ENCODE measurements at places on chromosomes 6 and 20.

DNA sequence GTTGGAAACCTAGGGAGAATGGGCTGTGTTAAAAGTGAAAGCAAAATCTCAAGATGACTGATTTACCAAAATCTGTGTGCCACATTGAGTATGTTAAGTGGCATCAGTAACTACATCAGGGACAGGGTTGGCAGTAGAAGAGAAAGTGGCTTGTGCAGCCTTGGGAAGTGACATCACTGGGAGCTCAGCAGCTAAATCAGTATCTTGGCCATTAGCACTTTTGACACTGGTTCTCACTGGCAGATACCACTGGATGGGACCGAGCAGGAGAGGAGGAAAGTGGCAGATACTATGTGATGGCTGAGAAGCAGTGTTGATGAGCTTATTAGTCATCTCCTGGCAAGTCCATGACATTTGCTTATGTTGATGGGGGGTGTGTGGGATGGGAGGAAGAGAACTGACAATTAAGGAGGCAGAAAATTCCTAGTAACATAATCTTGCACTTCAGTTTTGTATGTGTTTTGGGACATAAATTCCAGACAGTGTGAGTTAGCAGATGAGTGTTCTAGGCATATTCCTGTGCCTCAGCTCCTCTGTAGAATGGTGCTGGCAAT is 322.2 kb downstream of the SOX4 start:
- no peak for DNase-seq

DNA sequence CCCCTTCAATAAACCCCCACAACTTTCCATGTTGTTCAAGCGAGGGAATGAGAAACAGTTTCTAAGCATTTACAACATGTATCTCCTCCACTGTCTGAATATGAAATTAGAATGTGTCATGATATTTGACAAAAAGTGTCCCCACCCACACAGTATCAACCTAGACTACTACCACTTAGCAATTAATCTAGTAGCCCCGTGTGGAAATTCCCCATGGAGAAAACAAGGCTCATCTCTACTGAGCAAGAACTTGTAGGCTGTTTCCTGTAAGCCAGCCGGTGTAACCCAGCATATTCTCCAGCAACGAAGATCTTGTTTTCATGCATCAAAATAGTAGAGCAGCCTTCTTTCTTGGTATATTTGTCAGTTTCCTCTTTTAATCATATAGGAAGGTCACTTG is 115.0 kb downstream of the IRF4 start:
- DNase-seq = no peak

DNA sequence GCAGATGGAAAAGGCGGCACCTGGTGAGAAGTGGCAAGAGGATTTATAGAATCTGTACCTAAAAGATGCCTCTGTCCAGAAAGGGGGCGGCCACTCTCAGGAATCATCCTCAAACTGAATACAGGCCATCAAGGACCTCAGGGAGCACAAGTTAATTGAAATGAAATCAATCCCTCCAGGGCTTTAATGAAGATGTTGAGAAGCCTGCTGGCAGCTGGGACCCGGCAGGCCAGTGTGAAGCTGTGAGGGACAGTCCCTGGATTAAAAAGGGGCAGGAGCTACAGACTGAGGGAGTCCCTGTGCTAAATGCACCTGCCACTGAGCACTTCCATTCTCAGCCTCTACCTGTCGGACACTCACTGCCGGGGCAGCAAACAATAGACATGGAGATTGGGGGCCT is 107.7 kb upstream of the GGTLC1 start:
- no peak for DNase-seq

DNA sequence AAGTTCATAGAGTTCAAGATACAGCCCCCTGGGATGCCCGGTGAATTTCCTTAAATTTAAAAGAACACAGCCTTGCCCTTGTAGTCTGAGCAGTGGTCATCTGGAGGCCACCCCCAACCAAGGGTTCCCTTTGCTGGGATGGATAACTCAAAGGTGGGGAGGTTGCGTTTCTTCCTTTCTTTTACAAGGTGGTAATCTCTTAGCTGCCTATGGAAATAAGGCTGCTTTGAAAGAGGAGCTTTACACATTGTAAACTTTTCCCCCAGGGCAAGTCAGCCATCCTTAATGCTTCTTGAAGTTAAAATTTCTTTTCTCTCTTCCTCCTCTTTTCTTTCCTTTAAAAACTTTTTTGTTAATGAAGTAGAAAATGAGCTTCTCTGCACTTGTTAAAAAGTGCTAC is 71.2 kb upstream of the PRDM1 start:
- no peak for DNase-seq

DNA sequence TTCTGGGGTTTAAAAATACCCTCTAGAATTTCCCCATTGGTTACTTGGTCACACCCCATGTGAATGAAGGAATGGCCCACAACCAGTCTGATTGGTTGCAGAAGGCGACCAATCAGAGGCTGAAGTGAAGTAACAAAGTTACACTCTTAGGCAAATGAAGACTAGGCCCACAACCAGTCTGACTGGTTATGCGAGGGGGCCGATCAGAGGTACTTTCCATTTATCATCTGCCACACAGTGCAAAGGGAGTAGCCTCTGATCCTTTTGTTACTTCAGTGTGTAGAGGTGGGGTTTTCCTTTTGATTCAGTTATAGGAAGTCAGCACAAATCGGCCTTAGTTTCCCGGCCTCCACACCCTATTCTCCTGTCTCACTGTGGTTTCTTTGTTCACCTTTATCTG is 61.2 kb upstream of the SGK1 start:
- DNase-seq = no peak

DNA sequence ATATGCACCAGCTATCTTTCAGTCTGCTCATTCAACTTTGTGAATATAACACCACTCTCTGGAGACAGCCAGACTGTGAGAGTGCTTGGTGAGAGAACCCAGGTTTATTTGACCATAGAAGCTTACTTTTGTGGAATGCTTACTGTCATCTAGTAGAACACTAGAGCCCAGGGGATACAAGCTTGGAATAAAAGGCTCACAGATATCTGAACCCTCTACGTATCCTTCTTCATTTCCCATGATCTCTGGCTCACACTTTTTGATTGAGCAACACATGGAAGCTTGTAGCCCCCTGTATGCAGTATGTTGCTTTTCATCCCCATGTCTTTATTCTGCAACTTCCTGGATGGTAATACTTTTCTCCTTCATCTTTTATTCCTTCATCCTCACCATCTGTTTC is 835.3 kb upstream of the CITED2 start:
- DNase-seq = no peak

DNA sequence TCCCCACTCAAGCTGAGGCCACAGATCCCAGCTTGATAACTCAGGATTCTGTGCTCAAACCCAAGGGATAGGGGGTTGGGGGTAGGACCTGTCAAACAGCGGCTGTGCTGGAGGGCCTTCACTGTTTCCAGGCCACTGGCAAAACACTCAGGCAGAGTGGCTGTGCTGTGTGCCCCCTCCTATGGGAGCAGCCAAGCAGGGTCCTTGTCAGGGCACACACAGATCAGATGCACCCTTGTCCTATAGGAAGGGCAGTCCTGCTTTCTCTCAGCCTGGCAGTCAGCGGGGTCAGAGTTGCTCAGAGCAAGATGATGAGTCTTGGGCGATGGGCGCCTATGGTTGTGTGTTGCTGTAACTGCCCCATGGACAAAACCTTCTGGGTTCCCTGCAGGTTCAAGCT is 554.8 kb downstream of the TBC1D32 start:
- DNase-seq = no peak

- no peak for DNase-seq
Measured at GRCh38 chr6:156634951-156635371, 142.2 kb upstream of the ARID1B start.

- DNase-seq = no peak
Measured at GRCh38 chr20:41078329-41078728, 49.7 kb downstream of the TOP1 start.

DNA sequence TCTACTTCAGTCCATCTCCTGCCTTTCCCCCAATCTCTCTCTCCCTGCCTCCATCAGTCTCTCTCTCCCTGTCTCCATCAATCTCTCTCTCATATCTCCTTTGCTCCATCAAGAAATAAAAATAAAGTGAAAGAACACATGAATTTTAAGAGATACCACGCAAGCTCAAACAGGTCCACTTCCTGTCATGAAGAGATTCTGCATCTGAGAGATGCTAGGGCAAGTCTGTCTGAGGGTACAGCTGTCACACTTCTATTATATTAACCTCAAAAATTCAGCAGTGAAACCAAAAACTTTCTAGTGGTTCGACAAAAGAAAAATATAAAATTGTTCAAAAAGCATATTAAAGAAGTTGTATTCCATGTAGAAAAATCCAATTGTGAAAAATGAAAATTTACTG is 296.8 kb upstream of the RSPO3 start:
- DNase-seq = no peak

- DNase-seq = no peak
Measured at GRCh38 chr6:82240186-82240585, 7.4 kb downstream of the IBTK start.

DNA sequence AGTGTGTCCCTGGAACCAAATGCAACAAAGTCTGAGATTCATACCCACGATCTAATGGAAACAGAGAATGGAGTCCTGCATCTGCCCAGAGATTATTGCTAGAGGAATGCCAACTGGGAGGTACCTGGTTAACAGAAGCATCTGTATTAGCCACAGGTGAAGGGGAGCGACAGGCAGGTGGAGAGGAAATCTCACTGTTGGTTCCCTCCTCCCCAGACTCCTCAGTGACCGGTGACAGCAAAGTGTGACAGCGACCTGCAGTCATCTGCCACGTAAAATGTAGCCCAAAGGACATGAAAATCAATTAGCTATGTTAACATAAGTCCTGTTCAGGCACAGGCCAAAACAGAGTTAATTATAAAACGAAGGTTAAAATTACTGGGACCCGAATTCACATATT is 336.6 kb downstream of the SYNE1 start:
- no peak for DNase-seq

DNA sequence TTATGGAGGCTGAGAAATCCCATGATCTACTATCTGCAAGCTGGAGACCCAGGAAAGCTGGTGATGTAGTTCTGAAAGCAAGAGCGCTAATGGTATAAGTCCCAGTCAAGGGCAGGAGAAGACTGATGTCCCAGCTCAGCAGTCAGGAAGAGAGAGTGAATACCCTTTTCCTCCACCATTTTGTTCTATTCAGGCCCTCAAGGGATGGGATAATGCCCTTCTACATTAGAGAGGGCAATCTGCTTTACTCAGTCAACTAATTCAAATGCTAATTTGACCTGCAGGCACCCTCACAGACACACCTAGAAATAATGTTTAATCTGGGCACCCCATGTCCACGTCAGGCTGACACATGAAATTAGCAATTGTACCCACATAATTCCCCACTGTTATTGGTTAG is 10.8 kb upstream of the FYN start:
- no peak for DNase-seq

GRCh38 chr6:63346217-63346835 is 26.5 kb upstream of the LGSN start:
- DNase-seq = no peak

- no peak for DNase-seq
Measured at GRCh38 chr6:170152989-170153388, 137.9 kb downstream of the DLL1 start.

DNA sequence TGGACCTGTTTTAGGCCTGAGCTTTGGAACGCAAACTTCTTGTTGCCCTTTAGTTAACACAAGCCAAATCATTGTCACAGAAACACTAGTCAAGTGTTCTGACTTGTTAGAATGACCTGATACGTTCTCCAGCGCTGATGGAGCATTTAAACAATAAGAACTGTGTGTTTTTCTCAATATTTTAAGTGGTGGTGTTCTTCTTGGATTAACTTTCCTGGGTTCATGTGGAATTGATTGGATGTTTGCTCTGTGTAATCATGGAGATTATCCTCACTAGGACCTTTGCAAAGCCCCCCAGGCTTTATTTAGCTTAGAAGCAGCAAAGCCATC is 1.6 kb downstream of the LRRC1 start:
- DNase-seq = no peak

DNA sequence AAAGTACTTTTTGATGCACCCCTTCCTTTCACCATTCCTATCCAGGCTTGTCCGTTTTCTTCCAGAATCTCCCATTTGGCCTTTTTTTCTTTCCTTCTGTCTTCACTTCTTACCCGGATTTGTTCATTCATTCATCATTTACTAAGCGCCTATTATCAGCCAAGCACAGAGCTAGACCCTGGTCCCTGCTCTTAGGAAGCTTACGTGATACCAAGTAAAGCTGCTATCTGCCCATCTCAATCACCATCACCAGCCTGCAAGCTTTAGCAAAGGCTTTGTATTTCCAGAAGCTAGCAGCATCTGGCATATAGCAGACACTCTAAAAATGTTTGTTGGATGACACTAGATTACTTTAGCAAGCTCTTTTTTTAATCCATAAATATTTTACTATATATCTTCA is 4.8 kb downstream of the NDRG3 start:
- no peak for DNase-seq

- no peak for DNase-seq
Measured at GRCh38 chr20:49594143-49594930, 26.4 kb upstream of the PTGIS start.

GRCh38 chr20:50561379-50562078 is 51.3 kb downstream of the PTPN1 start:
- DNase-seq = no peak

GRCh38 chr6:89184344-89184743 is 32.8 kb downstream of the GABRR1 start:
- DNase-seq = no peak

GRCh38 chr20:4147319-4147718 is 132.0 kb upstream of the RNF24 start:
- no peak for DNase-seq

- no peak for DNase-seq
Measured at GRCh38 chr6:11419763-11420453, 117.6 kb upstream of the TMEM170B start.

DNA sequence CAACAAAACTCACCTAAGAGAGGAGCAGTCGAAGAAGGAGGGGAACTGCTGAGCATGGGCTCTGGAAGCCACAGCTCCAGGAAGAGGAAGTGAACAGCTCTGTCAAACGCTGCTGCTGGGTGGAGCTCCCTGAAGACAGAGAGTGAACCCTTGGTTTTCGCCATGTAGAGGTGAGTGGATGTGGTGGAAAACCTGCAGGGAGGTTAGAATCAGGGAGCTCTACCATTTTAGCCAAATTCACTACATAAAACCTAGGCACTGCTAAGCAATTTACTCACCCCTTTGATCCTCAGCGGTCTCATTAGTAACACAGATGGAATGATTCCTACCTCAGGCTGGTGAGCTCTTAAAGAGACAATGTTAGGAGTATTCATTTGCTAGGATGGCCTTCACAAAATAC is 19.4 kb upstream of the TFAP2A start:
- no peak for DNase-seq

GRCh38 chr6:111553580-111553979 is 52.1 kb downstream of the TRAF3IP2 start:
- DNase-seq = no peak

Measured in GM12892 (cell line).